ENCODE measurements at places on chromosomes 1 and 21.
A peak's percentile ranks its signal among the peaks of the same experiment; 100 is the strongest.

DNA sequence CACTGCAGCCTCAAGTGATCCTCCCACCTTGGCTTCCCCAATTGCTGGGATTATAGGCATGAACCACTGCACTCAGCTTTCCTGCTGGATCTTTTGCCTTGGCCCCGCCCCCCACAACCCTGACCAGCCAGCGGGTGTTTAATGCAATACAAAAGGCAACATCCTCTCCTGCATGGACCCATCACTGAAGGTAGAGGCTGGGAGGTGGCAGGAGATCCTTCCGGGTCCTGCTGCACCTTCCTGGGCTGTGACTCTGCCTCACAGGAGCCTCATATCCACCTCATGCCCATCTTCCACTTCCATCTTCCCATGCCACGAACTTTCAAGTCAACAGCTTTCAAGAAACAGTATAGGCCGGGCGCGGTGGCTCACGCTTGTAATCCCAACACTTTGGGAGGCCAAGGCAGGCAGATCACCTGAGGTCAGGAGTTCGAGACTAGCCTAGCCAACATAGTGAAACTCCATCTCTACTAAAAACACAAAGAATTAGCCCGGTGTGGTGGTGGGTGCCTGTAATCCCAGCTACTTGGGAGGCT is 11.7 kb upstream of the WNT9A start:
- no peak for DNase-seq

DNA sequence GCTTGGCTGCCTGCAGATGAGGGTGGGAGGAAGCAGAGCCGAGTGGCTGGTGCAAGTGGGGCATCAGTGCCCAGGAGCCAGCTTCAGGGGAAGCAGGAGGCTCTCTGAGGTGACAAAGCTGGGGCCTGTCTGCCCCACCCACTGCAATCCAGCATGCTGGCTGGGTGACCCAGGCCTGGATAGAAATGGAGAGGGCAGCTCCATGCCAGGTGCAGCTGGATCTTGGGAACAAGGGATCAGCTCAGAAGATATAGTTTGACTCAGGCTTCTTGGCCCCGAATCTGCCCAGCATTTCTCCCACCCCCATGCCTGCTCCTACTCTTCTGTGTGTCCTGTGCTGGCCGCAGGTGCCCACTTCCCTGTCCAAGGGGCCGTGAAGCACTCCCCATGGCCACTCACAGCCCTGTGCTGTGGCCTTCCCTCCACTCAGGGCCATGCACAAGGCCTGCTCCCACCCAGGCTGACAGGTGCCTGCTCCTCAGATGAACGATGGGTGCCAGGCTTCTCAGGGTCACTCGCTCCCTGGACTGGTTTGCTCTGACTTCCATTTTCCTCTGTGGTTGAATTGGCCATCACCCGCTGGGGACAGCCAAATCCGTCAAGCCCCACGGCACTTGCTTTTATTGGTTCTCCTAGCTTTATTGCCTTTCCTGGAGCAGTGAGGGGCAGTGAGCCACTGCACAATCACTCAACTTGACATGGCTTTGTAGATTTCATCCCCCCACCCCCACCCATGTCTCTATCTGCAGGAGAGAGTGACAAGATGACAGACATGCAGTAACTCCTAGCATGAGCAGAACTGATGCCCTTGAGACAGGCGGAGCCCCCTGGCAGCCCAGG is 174.8 kb upstream of the VAMP3 start:
- DNase-seq, result no peak

GRCh38 chr1:43067977-43068751 is 103.9 kb downstream of the EBNA1BP2 start:
- peak; percentile 51 for DNase-seq

DNA sequence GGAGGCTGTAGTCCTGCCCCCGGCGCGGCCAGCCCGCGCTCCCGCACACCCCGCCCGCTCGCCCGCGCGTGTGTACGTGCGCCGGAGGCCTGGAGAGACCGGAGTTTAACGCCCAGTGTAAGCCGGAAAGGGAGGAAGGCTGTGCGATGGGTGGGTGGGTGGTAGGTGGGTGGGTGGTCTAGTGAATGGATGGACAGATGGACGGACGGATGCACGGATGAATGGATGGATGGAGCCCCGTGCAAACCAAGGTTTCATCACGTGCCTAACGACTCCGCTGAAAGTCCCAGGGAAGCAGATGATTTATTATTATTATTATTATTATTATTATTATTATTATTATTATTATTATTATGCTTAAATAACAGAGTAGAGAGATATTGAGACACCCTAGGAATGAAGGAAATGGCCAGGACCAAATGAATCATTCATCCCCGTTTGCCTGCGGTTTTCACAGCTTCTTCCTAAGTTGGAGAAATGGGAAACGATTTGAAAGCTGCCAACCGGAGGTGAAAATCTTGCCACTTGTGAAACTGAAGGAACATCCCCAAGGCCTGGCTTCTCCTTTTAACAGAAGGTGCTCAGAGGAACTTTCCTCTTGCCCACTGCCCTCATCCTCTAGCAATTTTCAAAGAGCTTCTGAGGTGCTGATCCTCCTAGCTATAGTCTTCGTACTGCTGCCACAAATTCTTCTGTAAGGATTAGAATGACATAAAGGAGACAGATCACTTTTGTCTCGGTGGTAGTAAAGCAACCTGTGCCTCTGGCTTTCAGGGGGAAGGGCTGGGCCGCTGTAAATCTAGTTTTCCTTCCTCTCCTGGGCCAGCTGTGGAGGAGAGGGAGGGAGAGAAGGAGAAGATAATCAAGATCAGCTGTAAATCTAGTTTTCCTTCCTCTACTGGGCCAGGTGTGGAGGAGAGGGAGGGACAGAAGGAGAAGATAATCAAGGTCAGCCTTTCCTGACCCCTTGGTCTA is 648 bp upstream of the RGS7 start:
- DNase-seq, result no peak

DNA sequence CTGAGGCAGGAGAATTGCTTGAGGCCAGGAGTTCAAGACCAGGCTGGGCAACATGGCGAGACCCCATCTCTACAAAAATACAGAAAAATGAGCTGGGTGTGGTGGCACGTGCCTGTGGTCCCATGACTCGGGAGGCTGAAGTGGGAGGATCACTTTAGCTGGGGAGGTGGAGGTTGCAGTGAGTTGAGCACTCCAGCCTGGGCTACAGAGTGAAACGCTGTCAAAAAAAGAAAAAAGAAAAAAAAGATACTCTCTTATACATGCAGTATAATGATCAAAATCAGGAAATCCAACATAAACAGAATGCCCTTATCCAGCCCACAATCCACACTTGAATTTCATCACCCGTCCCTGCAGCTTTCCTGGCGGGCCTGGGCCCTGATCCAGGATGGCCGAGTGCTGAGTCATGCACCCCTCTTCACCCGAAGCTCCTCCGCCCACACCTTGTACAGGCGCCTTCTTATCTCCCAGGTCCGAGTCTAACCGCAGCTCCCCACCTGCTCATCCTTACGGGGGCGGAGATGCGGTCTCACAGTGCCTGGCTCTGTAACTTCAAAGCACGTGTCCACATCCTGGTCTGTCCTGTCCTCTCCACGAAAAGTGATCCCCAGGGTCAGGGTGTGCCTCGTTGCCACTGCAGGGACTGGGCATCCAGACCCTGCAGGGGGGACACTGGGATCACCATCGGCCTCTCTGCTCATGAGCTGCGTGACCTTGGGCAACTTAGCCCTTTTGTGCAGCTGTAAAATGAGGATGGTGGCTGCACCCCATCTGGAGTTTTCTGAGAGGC is 120.2 kb upstream of the SLC45A1 start:
- DNase-seq, result no peak

DNA sequence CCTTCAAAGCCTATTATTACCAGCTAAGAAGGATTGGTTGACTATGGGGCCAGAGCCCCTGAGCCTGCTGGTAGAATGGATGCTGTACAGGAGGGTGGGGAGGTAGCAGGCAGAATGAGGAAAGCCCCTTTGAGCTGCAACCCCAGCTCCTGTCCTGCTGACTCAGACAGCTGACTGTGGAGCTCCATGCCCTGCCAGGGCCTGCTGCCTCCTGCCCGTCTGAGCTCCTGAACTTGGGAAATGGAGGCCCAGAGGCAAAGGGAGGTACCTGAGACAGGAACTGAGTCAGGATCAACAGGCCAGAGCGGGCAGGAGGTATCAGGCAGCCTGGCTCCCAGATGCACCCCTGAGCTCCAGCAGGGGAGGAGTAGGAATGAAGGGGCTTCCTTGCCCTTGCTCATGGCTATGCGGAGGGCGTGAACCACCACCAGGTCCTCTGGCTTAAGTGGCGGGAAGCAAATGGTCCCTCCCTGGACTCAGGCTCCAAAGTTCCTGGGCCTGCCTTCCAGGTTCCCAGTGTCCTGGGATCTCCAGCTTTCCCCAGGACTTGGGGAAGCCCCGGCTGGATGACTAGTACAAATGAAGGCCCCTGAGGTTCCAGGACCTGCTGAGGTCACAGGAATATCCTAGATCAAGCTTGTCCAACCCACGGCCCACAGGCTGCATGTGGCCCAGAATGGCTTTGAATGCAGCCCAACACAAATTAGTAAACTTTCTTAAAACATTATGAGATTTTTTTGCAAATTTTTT is 3.9 kb upstream of the SFN start:
- no peak for DNase-seq

DNA sequence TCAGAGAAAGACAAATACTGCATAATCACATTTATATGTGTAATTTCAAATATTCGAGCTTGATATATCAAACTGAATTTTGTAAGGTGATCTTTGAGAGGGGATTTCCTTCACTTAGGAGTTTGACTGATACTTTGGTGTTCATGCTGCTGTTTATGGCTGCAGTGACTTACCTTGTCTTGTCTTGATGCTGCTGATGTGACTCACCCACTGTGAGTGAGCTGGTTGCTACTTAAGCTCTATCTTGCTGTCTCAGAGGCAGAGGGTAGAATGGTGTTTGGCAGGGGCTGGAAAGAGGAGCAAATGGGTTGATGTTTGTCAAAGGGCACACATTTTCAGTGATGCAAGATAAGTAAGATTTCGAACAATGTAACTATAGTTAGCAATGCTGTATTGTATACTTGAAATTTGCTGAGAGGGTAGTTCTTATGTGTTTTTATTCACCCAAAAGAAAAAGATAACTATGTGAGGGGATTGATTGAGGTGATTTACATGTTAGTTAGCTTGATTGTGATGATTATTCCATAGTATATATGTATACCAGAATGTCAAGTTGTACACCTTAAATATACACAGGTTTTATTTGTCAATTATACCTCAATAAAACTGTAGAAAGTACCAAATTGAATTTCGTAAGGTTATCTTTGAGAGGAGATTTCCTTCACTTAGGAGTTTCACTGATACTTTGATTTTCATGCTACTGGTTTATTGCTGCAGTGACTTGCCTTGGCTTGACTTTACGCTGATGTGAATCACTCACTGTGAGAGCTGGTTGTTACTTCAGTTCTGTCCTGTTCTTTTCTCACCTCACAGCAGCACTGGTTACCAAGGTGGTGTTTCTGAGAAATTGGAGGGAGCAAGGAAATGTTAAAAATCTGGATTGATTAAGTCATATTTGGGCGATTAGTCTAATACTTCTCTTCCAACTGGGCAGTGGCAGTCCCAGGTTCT is 94.5 kb upstream of the SLC5A9 start:
- DNase-seq, result no peak

DNA sequence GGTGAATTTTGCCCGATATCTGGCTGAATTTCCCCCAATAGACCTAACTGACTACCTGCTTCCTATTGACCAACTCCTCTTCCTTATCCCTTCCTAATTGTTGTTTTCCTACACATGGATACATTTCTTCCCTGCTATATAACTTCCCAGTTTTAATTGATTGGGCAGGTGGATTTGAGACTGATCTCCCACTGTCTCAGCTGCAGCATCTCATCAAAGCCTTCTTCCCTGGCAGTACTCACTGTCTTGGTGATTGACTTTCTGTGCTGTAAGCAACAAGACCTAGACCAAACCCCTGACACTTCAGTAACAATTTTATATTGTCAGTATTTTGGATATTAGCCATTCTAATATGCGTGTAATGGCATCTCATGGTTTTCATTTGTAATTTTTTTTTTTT is 11.3 kb upstream of the PLA2G2A start:
- DNase-seq, result no peak

- no peak for DNase-seq
Observed at GRCh38 chr1:46289976-46290375, 13.4 kb downstream of the LRRC41 start.

DNA sequence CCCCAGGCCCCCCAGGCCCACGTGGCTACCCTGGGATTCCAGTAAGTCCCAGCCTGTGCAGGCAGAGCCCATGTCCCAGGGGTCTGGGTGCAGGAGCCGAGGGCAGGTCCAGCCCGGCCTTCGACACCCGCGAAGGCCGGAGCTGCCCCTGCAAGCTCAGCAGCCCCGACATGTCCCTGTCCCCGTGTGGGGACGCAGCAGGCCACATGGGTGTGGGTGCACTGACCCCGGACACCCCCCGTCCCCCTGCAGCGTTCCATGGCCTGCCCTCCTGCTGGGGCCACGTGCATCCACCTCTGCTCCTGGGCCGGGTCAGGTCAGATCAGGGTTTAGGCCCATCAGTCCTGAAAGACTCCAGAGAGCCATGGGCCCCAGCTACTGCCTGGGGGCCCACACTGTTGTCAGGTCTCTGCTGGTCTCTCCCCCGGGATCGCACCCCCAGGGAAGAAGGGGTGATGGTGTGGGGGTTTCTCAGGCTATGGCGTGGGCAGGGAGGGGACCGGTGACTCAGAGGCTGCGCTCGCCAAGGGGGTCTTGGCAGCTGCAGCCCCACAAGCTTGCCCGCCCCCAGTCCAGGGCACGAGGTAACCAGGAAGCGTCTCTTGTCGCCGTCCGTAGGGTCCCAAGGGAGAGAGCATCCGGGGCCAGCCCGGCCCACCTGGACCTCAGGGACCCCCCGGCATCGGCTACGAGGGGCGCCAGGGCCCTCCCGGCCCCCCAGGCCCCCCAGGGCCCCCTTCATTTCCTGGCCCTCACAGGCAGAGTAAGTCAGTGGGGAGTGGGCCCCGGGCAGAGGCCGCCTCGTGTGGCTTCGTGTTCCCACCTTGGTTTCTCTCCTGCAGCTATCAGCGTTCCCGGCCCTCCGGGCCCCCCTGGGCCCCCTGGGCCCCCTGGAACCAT is 37.5 kb downstream of the SLC19A1 start:
- no peak for DNase-seq

GRCh38 chr1:80359666-80360065 is 1353.1 kb upstream of the ADGRL4 start:
- DNase-seq, result no peak

DNA sequence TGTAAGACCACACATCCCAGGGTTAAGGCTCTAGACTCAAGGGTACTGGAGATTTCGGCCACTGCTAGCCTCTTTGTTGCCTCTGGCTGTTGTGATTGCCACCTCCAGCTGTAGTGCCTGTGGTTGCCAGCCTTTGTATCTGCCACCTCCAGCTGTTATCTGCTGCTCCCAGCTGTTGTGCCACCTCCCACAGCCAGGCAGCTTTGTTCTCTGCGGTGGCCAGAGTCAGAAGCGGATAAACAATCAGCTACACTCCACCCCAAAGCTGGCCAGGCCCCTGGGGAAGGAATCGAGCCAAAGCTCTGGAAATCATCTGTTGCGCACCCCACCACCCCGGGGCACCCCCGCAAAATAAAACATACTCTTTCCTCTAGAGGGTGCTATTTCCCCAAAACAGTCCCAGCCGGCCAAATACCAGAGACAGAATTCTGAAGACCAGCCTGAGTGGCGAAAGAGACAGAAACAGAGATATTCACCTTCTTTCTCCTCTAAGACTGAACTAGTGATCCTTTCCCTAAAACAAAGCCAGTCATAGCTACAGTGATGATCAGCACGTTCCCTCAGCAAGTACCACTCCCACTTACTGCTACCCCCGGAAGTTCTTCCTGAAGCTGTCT is 14.8 kb upstream of the PIGM start:
- no peak for DNase-seq

- no peak for DNase-seq
Observed at GRCh38 chr1:28343405-28343804, 14.6 kb downstream of the MED18 start.

Measured in NCI-H774 (cell line).